ENCODE measurements at places on chromosomes 2 and 18. TPM values are rescaled to one million over a fixed set of nuclear protein-coding genes. Genes with fewer than 3 reads are reported as not detected.

The MRPS9 gene
- 59.6 TPM for polyA plus RNA-seq

DNA sequence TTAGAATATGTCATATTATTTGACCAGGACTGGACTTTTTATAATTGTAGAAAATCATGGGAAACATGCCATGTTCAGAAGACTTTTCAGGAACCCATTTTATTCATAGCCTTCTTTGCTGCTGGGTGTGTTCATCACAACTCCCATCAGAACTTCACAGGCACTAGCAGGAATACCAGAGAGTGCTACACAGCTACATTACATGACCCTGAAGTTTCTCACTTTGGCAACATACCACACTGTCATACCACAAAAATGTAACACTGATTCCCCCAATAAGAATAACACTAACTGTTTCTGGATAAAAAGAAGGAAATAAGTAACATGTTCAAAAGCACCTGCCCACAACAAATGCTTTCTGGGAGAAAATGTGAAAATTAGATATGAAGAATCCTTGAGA lies 405.4 kb downstream of the CDH2 start:
- DNase-seq: no peak

- DNase-seq: no peak
Observed at GRCh38 chr2:155377931-155378444, 679.5 kb downstream of the KCNJ3 start.

- peak; percentile 48 for DNase-seq
Observed at GRCh38 chr2:71798266-71799012, 345.1 kb downstream of the DYSF start.

The NOSTRIN gene
- polyA plus RNA-seq: 28.9 TPM

GRCh38 chr18:54776282-54776977 lies 51.8 kb upstream of the RAB27B start:
- no peak for DNase-seq

DNA sequence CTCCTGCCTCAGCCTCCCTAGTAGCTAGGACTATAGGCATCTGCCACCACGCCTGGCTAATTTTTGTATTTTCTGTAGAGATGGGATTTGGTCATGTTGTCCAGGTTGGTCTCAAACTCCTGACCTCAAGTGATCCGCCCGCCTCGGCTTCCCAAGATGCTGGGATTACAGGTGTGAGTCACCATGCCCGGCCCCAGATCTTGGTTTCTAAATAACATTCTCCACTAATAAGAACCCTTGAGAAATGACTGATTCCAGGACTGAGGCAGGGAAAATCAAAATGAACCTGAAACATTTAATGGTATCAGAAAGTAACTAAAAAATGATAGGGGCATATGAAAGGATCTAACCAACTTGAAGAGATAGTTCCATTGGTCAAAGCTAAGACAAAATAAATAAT lies 34.0 kb downstream of the BMPR2 start:
- no peak for DNase-seq

DNA sequence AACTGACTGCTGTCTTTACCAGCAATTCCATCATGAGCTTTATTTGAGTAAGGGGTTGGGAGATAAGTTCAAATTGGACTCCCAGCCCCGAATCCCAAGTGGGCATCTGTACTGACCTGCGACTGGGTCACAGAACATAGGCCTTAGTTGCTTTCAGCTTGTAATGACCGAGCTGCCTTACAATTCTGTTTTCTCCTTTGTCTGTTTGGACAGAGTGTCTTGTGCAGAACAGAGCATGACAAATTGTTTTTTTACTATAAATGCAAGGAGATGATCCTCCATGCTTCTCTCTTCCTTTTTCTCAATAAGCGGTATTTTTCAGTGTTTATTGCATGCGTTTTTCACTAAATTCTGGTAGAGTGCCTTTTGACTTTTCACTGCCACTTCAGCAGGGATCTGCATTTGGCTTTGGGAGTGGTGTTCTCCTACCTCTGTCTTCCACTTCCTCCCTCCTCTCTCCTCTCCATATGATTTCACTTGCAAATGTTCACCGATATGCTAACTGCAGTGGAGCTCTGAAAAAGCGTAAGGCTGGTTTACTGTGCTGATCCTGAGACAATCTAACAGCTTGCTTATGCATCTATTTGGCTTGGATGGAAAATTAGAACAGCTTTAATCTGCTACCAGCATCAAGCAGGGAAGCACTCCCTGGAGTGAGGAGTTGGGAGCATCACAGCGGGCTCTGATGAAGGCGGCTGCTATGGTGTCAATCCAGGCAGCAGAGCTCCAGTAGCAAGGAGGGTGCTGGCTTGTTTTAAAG lies 158.8 kb upstream of the SMIM21 start:
- no peak for DNase-seq

The UXS1 gene
- polyA plus RNA-seq: 51.3 TPM

GRCh38 chr2:209463226-209463625 lies 39.4 kb downstream of the MAP2 start:
- no peak for DNase-seq

DNA sequence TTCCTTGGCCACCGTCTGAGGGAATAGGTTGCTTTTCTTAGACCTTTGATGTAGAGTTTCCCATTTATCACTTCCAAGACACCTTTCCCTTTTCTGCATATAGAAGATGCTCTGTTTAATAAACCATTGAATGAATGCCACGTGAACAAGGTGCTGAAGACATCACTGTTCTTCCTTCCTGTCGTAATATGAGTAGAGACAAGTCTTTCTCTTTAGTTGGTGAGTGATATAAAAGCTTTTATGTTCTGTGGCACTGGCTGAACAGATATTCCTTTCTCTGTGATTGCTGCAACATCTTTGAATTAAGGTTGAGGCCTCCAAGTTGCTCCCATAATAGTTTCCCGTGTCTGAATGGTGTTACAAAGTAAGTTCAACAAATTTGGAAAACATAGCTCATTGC lies 38.7 kb downstream of the TTC39C start:
- no peak for DNase-seq

The MEP1B gene
- 0.78 TPM for polyA plus RNA-seq

GRCh38 chr2:150462770-150463169 lies 24.7 kb downstream of the RND3 start:
- DNase-seq: no peak

The SLC5A7 gene
- polyA plus RNA-seq: 0.21 TPM

DNA sequence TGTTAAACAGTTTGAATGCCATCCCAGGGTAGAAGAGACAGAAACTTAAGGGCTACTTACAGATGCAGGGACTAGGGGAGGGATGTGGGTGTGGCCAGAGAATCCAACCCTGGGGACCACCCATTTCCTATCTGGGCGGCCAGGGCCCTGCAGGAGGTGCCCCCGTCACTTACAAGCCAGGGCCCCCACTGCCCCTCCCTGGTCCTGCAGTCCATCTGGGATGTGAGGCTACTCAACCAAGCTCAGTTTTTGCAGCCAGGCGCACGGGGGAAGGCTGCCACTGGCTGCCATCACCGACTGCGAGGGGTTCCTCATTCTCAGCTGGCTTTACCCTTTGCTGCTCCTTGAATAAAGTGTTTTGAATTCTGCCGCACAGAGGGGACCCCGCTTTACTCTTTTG lies 42.1 kb downstream of the RRM2 start:
- DNase-seq: no peak

- no peak for DNase-seq
Observed at GRCh38 chr2:144152817-144153271, 367.1 kb downstream of the ZEB2 start.

- DNase-seq: peak; percentile 16
Observed at GRCh38 chr18:65091744-65092329, 659.0 kb upstream of the CDH7 start.

- DNase-seq: no peak
Observed at GRCh38 chr2:138485019-138485418, 16.6 kb upstream of the SPOPL start.

DNA sequence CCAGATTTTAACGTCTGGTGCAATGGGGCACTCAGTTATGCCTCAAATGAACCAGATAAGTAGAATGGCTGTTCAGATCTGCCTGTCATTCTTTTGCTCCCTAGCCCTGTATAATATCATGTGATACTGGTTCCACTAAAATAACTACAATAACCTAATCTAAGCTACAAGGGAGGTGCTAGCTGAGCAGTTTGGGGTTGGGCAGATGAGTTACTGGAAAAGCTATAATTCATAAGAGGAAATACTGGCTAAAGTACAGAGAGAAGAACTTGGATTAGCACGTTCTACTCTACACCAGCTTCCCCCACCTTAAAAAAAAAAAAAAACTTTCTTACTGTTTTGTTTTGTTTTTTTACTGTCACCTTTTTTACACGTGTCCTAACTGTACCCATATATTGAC lies 183.3 kb upstream of the NRP2 start:
- no peak for DNase-seq

DNA sequence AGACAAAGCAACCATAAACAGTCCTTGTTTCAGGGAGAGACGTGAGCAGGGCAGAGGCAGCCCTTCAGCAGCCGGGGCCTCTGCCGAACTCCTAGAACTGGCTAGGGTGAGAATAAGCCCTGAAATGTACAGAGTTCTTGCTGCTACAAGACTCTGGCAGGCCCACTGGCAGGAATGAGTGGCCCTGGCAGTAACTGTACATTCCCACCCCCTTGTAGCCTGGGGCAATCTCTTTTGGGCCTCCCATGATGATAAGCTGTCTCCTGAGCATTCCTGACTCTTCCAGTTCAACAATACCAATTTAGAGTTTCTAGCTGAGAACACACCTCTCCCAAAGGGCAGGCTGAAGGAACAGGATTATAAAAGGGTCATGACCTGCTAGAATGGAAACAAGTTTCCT lies 54.3 kb downstream of the HAUS1 start:
- DNase-seq: no peak

The BUB1 gene
- polyA plus RNA-seq: 70.0 TPM

DNA sequence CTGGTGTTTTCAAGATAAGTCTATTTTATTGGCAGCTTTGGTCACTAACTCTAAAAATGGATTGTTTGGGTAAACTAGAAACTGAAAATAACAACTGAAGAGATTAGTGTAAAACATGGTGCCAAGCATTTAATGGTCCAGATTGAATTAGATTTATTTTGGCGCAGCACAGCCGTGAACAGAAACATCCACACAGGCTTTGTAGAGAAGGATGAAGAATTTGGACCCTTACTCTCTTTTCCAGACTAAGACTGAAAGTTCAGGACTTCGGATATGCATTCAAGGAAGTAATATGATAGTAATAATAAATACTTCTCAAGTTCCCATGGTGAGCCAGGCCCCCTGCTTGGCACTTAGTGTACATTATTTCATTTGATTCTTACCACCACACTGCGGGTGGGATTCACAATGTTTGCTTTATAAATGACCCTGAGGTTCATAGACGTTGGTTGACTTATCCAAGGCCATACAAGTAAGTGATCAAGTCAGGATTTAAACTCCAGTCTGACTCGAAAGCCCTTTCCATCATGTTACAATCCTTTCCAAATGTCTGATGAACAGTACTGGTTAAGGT lies 54.2 kb upstream of the ITGB6 start:
- DNase-seq: no peak

- no peak for DNase-seq
Observed at GRCh38 chr2:6139916-6140315, 447.7 kb downstream of the SOX11 start.

Measured in testis (tissue), 5 donors.